GM23248 (cell line): ENCODE measurements at places on chromosomes 1 and 21. TPM values are rescaled to one million over a fixed set of nuclear protein-coding genes. Genes with fewer than 3 reads are reported as not detected.

- H3K27ac ChIP-seq, result no peak overlapping the region
- 0 out of 2 replicates have a peak, but pooled peaks cover 2% of the 10 kb centered on the region for H3K27me3 ChIP-seq
- H3K4me3 ChIP-seq, result no peak overlapping the region
- no peaks in the 10 kb centered on the region for H3K36me3 ChIP-seq
Measured at GRCh38 chr1:80218112-80218511, 1211.6 kb upstream of the ADGRL4 start.

PLEKHA6 gene
- total RNA-seq, result 7.3 and 8.3 TPM in 2 replicates

TMPRSS2 gene
- not detected in 2 replicates for total RNA-seq

DNA sequence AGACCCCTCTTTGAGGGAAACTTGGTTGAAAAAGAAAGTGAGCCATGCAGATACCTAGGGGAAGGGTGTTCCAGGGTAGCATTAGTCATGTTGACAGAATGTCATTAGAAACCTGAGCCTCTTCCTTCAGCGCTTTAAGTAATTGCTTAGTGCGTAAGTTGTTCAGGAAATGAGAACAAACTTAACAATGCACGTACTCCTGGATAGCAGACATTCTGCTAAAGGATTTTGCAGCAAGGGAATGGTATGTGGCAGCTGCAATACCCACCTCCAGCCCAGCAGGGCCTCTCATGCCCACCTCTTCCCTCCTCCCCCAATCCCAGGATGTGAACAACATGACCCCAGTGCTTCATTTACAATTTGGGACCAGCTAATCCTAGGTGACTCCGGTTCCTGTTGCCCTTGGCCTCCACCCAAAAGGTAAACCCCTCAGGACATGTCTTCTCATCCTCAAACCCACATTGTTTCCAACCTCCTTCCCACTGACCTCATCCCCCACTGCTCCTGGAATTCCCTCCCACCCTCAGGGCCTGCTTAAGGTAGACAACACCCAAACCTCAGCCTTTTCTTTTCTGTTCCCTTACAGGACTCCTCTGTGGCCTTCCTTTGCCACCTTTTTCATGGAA is 98.0 kb upstream of the BCAR3 start:
- H3K27ac ChIP-seq, result peak overlapping the region; percentile 67
- H3K36me3 ChIP-seq, result no peaks in the 10 kb centered on the region
- H3K27me3 ChIP-seq, result no peaks in the 10 kb centered on the region
- no peak overlapping the region for H3K4me3 ChIP-seq

GRCh38 chr1:910311-910880 is 13.3 kb upstream of the SAMD11 start:
- H3K27ac ChIP-seq, result peak overlapping the region; percentile 37
- H3K4me1 ChIP-seq, result peaks cover 29% of the 10 kb centered on the region
- peak overlapping the region; percentile 52 for H3K4me3 ChIP-seq
- H3K27me3 ChIP-seq, result no peaks in the 10 kb centered on the region
- peak; percentile 50 for DNase-seq

DNA sequence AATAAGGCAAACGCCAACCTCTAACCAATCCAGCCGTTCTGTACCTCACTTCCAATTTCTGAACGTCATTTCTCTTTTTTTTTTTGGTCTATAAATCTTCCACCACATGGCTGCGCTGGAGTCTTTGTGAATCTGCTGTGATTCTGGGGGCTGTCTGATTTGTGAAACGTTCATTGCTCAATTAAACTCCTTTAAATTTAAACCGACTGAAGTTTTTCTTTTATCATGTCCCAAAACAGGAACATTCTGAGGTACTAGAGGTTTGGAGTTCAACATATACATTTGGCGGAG is 65.5 kb upstream of the BACH1 start:
- peaks cover 50% of the 10 kb centered on the region for H3K4me1 ChIP-seq
- no peaks in the 10 kb centered on the region for H3K36me3 ChIP-seq
- no peaks in the 10 kb centered on the region for H3K27me3 ChIP-seq
- H3K4me3 ChIP-seq, result no peak overlapping the region
- H3K27ac ChIP-seq, result no peak overlapping the region
- no peak for DNase-seq

CPLANE2 gene
- 9.7 and 16.5 TPM in 2 replicates for total RNA-seq

DNA sequence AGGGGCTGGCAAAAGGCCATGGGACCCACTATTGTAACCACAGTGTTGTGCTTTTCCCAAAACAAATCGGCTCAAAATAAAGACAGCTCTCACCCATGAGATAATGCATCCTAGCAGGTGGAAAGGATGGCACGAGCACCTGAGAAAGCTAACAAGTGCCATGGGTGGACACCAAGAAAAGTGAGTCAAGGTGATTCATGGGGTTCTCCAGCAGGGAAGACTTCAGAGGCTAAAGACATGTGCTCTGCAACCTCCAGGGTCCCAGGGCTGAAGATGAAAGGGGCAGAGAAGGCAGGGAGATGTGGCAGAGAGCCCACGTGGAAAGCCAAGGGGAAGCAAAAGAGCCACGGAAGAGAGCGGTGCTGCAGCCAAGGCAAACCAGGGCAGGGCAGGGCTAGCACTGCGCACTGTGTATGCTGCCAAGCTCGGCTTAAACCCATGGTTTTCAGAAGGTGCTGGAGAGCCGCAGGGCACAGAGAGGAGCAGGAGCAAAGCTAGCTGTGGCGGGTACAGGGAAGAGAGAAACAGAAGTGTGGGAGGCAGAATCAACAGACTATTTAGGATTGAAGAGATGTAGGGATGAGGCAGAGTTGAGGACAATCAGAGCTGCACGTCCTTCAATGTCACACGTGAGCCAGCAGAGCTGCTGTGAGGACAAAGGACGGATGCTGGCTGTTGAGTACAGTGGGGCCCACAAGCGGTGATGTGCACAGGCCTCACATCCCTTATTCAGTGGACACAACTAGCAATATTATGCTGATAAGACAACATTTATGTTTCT is 41.8 kb upstream of the C1orf198 start:
- peaks cover 23% of the 10 kb centered on the region for H3K4me1 ChIP-seq
- no peak for DNase-seq
- H3K27ac ChIP-seq, result no peak overlapping the region
- H3K4me3 ChIP-seq, result no peak overlapping the region

- H3K27ac ChIP-seq, result no peak overlapping the region
- no peak for DNase-seq
- H3K4me1 ChIP-seq, result peaks cover 17% of the 10 kb centered on the region
- no peaks in the 10 kb centered on the region for H3K36me3 ChIP-seq
- no peak overlapping the region for H3K4me3 ChIP-seq
- no peaks in the 10 kb centered on the region for H3K27me3 ChIP-seq
Measured at GRCh38 chr1:192535916-192536664, 39.5 kb upstream of the RGS1 start.

DNA sequence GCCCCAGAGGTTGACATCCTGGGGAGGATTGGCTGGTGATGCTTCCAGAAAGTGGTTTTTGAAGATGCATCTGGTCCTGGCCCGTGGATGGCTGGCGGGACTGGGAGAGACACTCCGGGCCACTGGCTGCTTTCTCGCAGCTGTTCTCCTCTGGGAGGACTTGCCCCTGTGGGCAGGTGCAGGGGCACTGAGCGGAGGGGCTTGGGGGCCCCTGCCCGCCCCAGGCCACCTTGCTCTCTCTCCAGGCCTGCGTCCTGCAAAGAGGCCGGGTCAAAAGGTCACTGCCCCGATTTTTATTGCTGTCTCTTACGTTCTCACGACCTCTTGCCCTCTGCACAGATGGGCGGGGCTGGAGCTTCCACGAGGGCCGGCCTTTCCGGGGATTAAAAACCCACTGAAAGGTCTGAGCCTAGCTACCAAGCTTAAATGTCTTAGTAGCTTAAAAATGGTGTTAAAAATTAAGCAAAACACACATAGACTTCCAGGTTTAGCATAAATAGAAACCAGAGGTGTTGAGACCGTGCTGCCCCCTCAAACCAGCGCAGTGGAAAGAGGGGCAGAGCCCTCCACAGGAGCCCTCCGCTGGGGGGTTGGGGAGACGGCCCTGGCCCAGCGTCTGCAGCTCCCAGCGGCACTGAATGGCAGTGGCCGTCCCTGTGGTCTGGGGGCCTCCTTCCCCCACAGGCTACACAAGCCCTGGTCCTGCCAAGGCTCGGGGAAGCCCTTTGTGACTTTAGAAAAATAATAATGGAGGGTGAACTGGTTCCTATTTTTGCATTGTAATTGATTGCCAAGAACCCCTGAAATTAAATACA is 43.9 kb downstream of the SKI start:
- no peaks in the 10 kb centered on the region for H3K27me3 ChIP-seq
- H3K4me1 ChIP-seq, result peaks cover 29% of the 10 kb centered on the region
- H3K36me3 ChIP-seq, result no peaks in the 10 kb centered on the region
- H3K27ac ChIP-seq, result no peak overlapping the region
- DNase-seq, result no peak

- no peak overlapping the region for H3K27ac ChIP-seq
- H3K4me1 ChIP-seq, result no peaks in the 10 kb centered on the region
- no peaks in the 10 kb centered on the region for H3K27me3 ChIP-seq
- peak; percentile 73 for DNase-seq
- H3K36me3 ChIP-seq, result no peaks in the 10 kb centered on the region
- no peak overlapping the region for H3K4me3 ChIP-seq
Measured at GRCh38 chr1:225474986-225475820, 47.4 kb upstream of the LBR start.

DNA sequence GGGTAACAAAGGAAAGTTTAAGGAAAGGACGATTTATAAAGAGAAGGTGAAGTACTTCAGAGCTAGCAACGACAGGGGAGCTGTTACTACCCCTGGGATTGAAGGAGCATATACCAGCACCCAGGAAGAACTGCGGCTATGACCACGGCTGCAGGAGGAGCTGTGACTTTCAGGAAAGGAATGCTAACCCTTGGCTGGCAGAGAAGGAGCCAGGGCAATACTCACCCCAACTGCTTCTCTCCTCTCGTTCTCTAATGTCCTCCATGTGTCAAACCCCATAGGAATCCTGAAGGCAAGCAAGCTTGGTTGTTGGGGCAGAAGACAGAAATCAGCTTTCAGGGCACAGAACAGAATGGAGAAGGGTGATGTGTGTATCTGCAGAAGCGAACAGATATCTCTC is 120.5 kb downstream of the TMEM53 start:
- H3K36me3 ChIP-seq, result no peaks in the 10 kb centered on the region
- no peak overlapping the region for H3K4me3 ChIP-seq

S100A16 gene
- 495 and 615 TPM in 2 replicates for total RNA-seq

DNA sequence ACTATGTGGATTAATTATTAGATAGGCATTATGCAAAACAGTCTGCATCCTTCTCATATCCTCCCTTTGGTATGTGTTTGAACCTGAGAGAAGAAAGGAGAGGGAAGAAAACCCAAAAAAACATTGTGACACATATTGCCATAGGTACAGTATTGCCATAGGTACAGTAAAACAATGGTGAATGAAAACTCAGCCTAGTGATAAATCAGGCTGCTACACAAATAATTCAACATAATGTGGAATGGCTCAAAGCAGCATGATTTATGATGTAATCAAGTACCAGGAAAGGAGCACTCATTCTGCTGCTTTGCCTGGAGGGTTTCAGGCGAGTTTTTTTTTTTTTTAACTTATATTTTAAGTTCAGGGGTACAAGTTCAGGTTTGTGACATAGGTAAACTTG is 213.9 kb upstream of the LYPLAL1 start:
- H3K36me3 ChIP-seq, result no peaks in the 10 kb centered on the region
- no peak for DNase-seq
- H3K27ac ChIP-seq, result no peak overlapping the region
- H3K4me3 ChIP-seq, result no peak overlapping the region
- no peaks in the 10 kb centered on the region for H3K27me3 ChIP-seq

AMY1C gene
- total RNA-seq, result not detected in 2 replicates

DCDC2B gene
- total RNA-seq, result not detected in 2 replicates

DNA sequence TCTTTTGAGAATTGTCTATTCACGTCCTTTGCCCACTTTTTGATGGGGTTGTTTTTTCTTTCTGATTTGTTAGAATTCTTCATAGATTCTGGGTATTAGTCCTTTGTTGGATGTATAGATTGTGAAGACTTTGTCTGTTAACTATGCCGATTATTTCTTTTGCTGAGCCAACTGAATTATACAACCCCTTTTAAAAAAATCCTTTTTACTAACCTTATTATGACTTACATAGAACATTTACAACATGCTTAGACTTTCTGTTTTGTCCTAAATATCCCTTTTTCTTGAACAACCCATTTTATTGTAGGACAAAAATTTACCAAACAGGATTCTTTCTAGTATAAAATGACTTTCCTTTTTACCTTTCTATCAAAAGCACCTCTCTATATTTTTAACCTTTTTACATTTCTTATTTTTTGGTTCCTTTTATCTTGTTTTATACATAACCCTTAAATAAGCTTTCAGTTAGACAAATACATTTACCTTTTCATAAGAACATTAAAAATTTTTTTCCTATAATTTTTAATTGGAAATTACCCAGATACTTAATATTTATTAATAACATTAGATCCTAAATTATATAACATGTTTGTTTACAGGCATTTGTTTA is 70.4 kb upstream of the TTLL7 start:
- H3K4me3 ChIP-seq, result no peak overlapping the region
- H3K36me3 ChIP-seq, result no peaks in the 10 kb centered on the region
- H3K27me3 ChIP-seq, result no peaks in the 10 kb centered on the region
- no peak overlapping the region for H3K27ac ChIP-seq

- peak overlapping the region; percentile 90 for H3K4me3 ChIP-seq
- DNase-seq, result peak; percentile 55
- H3K27me3 ChIP-seq, result no peaks in the 10 kb centered on the region
Measured at GRCh38 chr21:14382486-14382834, 486 bp downstream of the HSPA13 start.

DNA sequence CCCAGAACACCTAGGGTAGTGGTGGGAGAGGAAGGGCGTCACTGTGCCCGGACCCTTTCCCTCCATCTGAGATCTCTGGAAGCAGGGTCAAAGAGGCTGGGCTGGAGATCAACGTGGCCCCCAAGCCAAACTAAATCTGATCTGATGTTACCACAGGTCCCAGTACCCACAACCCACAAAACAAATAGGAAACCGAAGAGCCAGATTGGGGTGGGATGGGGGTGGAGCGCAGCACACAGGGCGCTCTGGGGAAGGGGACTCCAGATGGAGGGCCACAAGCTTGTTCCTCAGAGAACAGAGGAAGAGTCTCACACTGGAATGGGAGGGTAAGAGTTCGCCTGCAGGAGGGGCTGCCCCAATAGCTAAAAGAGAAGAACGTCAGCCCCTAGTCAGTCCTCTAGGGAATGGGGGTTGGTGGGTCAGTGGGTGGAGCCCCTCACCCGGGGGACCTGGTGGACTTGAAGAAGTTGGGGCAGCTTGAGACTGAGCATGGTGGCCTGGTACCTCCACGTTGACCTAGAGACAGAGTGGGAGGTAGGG is 1.5 kb downstream of the PAQR6 start:
- H3K27ac ChIP-seq, result no peak overlapping the region
- H3K4me1 ChIP-seq, result peaks cover 6% of the 10 kb centered on the region
- no peaks in the 10 kb centered on the region for H3K27me3 ChIP-seq
- no peak for DNase-seq
- peaks cover 3% of the 10 kb centered on the region; the same call in 1 of the 2 replicates for H3K36me3 ChIP-seq

DNA sequence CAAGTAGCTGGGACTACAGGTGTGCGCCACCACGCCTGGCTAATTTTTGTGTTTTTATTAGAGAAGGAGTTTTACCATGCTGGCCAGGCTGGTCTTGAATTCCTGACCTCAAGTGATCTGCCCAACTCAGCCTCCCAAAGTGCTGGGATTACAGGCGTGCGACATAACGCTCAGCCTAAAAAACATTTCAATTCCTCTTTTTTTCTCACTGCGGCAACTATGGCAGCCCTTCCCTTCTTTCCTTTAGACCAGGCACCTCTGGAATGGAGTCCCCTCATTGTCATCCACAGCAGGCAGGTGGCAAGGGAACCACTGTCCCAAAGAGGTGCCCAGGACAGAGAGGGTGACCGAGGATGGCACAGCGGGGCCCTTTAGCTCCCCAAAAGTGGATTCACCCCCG is 14.1 kb downstream of the CEP104 start:
- no peaks in the 10 kb centered on the region for H3K27me3 ChIP-seq
- no peak for DNase-seq
- no peaks in the 10 kb centered on the region for H3K4me1 ChIP-seq
